ENCODE measurements at places on chromosomes 5 and 9.

GRCh38 chr5:151703227-151703626, 16.5 kb upstream of the SPARC start:
- DNase-seq = no peak

DNA sequence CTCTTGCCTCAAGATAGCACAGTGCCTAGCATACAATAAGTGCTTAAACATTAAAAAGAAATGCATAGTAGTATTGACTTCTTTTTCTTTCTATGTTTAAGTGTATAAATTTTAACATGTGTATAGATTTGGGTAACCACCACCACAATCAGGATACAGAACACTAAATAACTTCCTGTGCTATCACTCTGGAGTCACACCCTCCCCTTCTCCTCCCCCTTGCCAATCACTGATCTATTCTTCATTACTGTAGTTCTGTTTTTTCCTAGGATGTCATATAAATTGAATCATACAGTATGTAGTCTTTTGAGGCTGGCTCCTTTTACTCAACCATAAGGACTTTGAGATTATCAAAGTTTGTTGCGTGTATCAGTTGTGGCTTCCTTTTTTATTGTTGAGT, 68.5 kb downstream of the OSTF1 start:
- no peak for DNase-seq

- DNase-seq = no peak
These were observed 1129.9 kb downstream of the TAF11L14 start for GRCh38 chr5:18764161-18764560.

GRCh38 chr9:116435706-116436105, 251.4 kb upstream of the TRIM32 start:
- DNase-seq = no peak

DNA sequence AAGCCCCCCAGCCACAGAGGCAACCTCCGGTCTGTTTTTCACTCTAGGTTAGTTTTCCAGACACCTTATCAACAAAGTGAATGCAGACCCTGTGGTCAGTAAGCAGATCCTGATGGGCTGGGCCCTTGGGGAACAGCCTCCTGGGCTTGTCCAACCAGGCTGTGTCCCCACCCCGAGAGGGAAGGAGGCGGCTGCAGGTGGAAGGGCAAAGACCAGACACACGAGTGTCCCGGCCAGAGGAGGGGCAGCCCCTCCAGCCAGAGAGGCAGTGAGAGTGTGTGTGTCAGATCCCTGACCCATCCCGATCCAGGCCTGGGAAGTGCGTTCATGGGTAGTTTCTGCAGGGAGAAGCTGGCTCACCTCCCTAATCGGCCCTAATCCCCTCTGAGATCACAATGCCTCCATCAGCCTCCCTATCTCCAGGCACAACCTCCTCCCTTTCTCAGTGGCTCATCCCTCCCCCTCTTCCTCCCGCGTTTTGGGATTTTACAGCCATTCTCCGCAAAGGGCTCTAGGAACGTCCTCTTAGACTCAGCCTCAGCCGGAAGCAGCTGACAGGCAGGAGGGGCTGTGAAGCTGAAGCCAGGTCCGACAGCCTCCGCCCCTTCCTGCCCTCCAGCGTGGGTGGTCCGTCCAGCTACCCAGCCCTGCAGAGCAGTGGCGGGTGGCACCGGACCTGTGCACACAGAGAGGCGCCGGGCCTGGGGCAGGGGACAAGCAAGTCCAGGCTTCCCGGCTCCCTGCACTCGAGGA, 9.7 kb downstream of the SLC12A7 start:
- DNase-seq = no peak
